Naive thymus-derived CD4-positive, alpha-beta T cell (primary cell): ENCODE measurements at places on chromosomes 4 and X. TPM values are rescaled to one million over a fixed set of nuclear protein-coding genes. Genes with fewer than 3 reads are reported as not detected.

DNA sequence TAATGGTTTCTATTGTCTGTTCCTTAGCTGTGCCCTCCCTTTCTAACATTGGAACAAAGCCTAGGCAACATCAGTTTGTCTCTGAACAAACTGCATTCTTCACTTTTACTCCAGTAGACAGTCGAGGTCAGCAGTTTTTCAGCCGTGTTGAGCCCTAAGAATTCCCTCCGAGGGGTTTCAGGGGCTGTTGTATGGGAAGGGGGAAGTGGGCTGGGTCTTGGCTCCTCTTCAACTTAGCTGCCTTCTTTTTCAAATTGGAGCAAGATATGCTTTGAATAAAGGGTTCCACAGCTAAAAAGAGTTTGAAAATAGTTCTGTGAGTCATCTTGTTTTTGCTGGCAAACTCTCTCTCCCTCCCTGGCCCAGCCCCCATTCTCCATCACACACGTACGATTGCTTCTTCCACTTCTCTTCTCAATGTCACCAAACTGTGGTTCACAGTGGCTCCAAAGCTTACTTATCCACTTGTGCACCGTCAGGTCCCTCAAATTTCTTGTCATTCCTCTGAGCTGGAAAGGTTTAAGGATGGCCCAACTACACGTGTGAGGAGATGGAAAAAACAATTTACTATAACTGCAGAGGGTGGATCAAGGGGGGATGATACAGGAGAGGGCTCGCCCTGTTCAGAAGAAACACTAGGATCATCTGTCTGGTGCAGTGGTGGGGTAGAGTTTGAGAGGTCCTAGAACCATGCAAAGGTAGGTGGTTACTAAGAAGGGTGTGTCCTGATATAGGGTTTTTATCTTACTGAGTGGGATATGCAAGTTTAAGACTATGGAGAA, 9.2 kb upstream of the MAML3 start:
- H3K27me3 ChIP-seq: no peaks in the 10 kb centered on the region
- no peaks in the 10 kb centered on the region for H3K36me3 ChIP-seq
- no peak overlapping the region for H3K4me3 ChIP-seq
- H3K27ac ChIP-seq: no peak overlapping the region

- no peak overlapping the region for H3K27ac ChIP-seq
- no peaks in the 10 kb centered on the region for H3K27me3 ChIP-seq
- DNase-seq: no peak
- no peak overlapping the region for H3K4me3 ChIP-seq
- no peaks in the 10 kb centered on the region for H3K36me3 ChIP-seq
Measured at GRCh38 chr4:156146571-156146970, 192.9 kb upstream of the CTSO start.

DNA sequence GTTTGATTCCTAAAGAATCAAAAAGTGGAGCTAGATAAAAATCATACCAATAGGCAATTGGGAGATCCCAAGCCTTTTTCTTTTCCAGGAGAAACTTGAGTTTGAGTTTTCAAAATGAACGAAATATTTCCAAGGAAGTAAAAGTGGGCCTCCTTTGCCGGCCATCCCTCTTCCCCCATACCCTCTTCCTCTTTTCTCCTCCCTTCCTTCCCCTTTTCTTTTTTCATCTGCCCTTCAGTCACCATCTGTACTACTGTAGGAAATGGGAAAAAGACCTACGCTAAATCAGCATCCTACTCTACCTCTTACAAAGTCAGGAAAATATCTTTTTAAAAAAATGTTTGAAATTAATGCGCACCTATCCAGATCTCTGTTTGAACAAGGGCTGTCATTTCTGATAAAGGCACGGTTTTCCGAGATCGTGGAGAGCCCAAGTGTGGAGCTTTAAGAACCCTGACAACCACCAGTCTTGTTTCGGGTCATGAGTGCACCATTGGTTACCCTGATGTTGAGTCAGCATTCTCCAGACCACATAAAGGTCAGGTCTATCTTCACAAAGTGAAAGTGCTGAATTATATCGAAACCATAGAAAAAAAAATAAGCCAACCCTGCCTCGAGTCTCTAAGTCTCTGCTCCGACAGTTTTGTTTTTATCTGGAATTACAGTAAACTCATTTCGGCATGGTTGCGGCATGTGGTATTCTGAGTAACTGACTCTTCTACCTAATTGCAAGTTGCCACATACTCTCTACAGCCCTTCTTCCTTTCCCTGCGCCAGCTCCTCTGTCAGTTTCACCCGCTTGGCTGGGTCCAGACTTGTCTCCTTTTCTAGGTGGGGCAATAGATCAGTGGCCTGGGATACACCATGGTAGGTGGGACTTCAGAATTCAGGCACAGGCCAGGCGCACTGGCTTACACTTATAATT, 140.2 kb upstream of the KLF3 start:
- no peaks in the 10 kb centered on the region for H3K27me3 ChIP-seq
- no peak for DNase-seq
- no peak overlapping the region for H3K4me3 ChIP-seq
- peaks cover under 1% of the 10 kb centered on the region for H3K4me1 ChIP-seq
- H3K36me3 ChIP-seq: no peaks in the 10 kb centered on the region

GRCh38 chr4:170581322-170581721, 491.6 kb upstream of the AADAT start:
- H3K4me3 ChIP-seq: no peak overlapping the region
- H3K36me3 ChIP-seq: no peaks in the 10 kb centered on the region
- DNase-seq: no peak
- no peak overlapping the region for H3K27ac ChIP-seq
- no peaks in the 10 kb centered on the region for H3K27me3 ChIP-seq
- no peaks in the 10 kb centered on the region for H3K4me1 ChIP-seq

DNA sequence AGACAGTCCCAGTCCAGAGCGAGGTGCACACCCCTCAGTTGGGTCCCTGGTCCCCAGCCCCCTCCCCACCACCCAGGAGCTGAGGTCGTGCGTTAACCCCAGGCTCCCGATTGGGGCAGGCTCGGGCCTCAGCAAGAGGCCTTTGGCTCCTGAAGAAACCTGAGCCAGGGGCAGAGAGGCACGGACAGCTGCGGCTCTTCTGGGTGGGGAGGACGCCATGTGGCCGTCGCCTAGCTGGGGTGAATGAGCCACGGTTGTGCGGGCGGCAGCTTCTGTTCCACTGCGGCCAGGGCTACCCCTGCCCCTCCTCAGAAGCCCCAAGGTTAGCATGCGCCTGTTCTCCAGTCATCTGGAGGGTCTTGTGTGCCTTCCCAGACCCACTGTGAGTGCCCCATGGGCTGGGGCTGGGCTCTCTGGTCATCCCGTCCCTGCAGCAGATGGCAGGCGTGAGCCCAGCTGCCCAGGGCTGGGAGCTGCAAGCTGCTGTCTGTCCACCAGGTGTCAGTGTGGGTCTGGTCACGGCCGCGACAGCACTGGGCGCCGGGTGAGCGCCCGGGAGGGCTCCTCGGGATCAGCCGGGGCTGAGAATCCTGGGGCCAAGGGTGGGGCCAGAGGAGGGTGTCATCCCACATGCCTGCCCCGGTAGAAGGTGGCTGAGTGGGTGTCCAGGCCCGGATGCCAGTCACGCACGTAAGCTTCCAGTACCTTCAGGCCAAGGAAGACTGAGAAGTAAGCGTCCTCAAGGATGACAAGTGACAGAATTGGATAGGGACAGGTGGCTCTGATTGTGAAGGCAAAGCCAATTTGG, 21.9 kb downstream of the ATP2B3 start:
- peak; percentile 70 for DNase-seq
- H3K4me3 ChIP-seq: no peak overlapping the region
- no peaks in the 10 kb centered on the region for H3K27me3 ChIP-seq
- H3K27ac ChIP-seq: no peak overlapping the region

USP17L15 gene
- total RNA-seq: not detected in 2 replicates

CD38 gene
- 5.6 TPM for total RNA-seq

PAK3 gene
- not detected for total RNA-seq

DNA sequence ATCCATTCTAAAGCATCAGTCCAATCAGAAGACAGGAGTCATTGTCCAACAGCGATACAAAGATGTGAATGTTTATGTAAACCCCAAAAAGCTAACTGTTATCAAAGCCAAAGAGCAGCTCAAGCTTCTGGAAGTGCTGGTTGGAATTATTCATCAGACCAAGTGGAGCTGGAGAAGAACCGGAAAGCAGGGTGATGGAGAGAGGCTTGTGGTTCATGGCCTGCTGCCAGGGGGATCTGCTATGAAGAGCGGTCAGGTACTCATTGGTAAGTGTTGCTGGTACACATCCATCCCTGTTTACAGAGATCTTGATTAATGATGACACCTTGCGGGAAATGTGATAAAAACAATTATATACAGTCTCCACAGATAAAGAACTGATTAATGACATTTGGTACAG, 11.0 kb downstream of the INTU start:
- no peaks in the 10 kb centered on the region for H3K4me1 ChIP-seq
- no peaks in the 10 kb centered on the region for H3K27me3 ChIP-seq
- no peak overlapping the region for H3K4me3 ChIP-seq
- no peak for DNase-seq

DNA sequence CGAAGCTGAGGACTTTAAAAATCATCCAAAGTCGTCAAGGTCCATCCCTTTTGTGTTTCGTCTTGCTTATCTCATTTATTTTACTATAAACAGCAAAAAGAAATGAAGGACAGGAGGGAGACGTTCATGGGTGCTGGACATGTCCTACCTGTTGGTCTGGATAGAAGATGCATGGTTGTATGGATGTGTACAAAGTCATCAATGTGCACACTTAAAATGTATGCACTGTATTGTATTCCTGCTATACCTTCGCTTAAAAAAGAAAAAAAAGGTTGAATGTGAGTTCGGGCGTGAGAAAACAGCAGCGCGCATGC, 313 bp upstream of the BLOC1S4 start:
- H3K4me3 ChIP-seq: peak overlapping the region; percentile 86
- H3K4me1 ChIP-seq: peaks cover 21% of the 10 kb centered on the region
- DNase-seq: no peak
- H3K27ac ChIP-seq: peak overlapping the region; percentile 90
- H3K36me3 ChIP-seq: no peaks in the 10 kb centered on the region

DNA sequence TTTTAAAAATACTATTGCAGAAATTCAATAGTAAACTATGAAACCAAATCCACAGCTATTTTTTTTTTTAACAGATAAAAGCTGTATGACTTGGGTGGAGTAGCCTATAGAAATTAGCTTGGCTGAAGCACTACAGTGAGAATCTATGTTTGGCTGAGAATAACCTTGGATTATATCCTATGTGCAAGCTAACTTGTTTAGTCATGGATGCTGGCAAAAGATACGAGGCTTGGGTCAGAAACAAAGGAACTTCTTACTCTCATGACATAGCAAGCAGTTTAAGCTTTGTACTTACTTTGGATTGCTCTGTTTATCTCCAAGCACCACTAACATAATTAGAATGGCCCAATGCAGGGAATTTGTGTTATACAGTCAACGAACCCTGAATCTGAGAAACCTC, 119.2 kb upstream of the GRID2 start:
- no peaks in the 10 kb centered on the region for H3K36me3 ChIP-seq
- H3K27ac ChIP-seq: no peak overlapping the region
- no peak for DNase-seq
- no peaks in the 10 kb centered on the region for H3K27me3 ChIP-seq

CYLC1 gene
- total RNA-seq: not detected

DNA sequence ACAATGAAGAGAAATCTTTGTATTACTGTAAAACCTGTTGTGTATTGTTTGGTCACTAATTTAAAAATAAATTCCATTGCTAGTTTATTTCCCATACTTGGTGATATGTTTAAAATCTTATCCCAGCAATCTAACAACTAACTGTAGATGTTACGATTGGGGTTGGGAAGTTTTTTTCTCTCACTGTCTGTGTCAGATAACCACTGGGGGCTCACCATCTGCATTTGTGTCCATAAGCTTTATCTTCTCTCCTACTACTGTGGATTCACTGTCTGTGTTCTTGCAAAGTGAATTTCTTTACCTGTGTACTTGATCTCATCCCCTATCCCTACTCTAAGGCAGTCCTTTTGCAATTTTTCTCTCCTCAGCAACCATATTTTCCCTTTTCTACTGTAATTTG, 81.3 kb downstream of the STIM2 start:
- DNase-seq: no peak
- H3K27me3 ChIP-seq: no peaks in the 10 kb centered on the region
- H3K4me1 ChIP-seq: no peaks in the 10 kb centered on the region
- no peaks in the 10 kb centered on the region for H3K36me3 ChIP-seq
- H3K4me3 ChIP-seq: no peak overlapping the region
